ENCODE measurements at places on chromosomes 4 and X.

DNA sequence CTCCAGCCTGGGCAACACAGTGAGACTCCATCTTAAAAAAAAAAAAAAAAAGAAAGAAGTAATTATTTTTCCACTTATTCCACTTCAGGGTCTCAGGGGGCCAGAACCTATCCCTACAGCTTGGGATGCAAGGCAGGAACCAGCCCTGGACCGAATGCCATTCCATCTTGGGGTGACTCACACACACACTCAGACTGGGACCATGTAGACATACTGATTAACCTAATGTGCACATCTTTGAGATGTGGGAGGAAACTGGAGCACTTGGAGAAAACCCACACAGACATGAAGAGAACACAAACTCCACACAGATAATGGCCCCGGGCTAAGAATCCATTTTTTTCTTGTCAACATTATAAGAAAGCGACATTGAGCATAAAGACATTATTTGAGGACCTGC, 132.5 kb downstream of the PTTG2 start:
- no peak for DNase-seq

DNA sequence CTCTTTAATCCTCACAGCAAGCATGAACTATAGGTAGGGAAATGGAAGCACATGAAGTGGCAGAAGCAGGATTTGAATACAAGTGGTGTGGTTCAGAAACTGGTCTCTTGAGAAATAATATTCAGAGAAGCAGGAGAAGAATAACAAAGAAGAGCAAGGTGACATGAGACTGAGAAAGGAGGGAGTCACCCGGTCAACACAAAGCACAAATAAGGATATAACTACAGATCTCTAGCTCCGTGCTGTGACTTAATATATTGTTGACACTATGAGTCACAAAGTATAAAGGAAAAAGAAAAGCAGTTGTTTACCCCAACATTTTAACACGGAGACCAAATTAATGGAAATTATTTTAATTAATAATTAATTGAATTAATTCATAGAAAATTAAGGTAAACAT, 204.5 kb downstream of the CPE start:
- no peak for DNase-seq

GRCh38 chrX:70052895-70053615, 3.3 kb upstream of the AWAT2 start:
- no peak for DNase-seq

DNA sequence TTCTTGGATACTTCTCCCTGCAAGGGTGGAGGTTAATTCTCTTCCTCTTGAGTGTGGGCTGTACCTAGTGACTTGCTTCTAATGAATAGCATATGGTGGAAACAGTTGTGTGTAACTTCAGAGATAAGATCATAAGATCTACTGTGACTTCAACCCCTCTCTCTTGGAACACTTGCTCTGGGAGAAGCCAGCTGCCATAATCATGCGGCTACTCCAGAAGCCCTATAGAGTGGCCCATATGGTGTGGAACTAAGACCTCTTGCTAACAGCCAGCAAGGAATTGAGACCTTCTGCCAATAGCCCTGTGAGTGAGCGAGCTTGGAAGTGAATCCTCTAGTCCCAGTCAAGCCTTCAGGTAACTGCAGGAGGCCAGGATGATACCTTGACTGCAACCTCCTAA, 81.1 kb downstream of the RBMX2 start:
- no peak for DNase-seq

DNA sequence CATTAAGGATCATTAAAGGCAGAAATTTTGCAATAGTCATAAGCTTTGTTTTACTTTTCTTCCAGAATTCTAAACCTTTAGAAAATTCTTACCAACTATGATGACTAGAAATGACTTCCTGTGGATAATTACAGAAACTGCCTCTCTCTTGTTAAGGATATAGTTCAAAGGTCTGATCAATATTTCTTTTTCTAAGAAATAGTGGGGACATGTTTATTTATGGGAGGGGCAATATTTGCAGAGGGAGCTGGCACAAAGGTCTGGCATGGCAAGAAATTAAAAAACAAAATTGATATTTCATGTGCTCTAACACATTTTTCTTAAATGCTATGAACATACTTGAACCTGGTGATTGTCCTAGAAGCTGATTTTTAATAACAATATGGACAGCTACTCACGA, 448.9 kb downstream of the KCTD8 start:
- DNase-seq: no peak

DNA sequence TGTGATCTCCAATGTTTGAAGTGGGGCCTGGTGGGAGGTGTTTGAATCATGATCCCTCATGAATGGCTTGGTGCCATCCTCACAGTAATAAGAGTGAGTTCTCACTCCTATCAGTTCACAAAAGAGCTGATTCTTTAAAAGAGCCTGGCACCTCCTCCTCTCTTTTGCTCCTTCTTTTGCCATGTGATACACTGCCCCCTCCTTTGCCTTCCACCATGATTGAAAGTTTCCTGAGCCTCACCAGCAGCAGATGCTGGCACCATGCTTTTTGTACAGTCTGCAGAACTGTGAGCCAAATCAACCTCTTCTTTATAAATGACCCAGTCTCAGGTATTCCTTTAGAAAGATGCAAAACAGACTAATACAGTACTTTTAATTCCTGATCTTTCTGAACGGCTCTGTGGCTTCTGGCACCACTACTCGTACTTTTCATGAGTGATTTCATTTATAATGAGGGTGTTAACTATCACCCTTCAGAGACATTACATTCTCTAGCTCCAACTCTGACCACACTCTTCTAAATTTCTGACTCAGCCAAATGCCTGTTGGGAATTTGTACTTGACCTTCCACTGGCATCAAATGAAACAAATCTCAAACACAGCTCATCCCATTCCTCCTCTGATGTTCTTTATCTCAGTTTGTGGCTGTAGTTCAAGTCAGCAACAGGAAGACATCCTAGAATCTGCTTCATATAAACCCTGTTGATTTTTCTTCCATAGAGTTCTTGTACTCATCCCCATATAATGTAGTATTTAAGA, 4.2 kb downstream of the UFSP2 start:
- no peak for DNase-seq

DNA sequence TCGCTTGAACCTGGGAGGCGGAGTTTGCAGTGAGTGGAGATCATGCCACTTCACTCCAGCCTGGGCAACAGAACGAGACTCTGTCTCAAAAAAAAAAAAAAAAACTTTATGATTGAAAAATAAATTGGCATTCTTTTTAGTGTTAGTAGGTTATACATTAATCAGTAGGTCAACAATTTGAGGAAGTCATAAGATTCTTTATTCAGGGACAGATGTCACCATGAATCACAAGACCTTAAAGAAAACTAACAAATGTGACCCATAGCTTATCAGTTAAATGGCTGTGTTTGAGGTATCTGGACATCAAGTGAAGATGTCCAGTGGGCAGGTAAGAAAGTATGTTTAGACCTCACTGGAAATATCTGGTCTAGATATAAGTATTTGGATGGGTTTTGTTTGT, 9.3 kb upstream of the PRMT9 start:
- no peak for DNase-seq

DNA sequence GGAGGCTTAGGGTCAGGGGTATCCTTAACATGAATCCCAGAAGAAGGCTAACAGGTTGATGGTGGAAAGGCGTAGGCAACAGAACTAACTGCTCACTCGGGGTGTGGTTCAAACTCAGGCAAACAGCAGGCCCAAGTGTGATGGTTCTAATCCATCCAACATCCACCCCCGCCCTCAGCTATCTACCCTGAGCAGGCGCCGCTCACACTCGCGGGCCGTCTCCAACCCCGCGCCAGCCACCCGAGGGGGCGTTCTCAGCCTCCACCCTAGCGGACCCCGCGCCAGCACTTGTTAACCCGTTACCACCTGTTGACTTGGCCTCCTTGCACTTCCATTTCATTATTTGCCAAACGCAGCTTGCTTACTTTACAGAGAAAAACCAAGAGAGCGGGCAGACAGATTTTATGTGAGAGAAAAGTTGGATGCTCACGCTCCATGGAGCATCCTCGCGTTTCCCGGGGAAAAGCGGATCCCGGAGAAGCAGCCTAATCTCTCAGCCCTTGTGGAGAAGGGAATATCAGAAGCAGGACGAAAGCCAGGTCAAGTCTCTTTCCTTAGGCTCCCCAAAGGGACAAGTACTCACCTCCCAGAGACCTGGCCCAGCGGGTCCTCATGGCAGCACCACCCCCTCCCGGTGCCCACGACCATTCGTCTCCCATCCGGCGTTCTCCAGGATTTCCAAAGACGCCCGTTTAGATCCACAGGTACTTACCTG, 773 bp downstream of the SNCA start:
- no peak for DNase-seq

- DNase-seq: no peak
Observed at GRCh38 chr4:42596918-42597317, 60.0 kb downstream of the ATP8A1 start.

DNA sequence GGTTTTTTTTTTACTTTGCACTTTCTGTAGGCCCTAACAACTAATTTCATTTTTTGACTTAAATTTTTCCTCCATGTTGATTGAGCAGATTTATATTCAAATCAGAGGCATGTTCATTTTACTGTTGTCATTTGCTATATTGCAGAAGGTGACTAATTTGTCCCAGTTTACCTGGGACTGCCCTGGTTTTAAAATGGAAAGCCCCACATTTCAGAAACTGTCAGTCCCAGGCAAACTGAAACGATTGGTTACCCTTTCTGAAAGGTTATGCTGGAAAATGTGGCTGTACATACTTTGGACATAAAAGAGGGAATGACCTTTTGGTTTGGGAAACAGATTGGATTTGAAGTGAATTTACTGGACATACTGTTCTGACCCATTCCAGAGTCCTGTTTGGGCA, 160.0 kb downstream of the SPCS3 start:
- no peak for DNase-seq

DNA sequence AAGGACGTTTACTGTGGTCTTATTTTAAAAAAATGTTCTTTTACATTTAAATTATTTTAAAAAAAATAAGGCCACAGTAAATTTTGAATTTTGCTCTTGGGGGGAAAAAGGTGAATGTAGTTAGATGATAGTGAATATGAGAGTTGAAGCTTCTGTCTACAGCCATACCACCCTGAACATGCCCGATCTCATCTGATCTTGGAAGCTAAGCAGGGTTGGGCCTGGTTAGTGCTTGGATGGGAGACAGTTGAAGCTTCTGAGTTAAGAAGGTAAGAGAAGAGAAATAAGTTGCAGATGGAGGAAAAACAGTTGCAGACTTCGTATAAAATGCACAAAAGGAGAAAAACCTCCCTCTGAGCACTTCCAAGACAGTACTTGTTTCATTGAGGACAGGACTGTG, 115.6 kb upstream of the NR3C2 start:
- DNase-seq: no peak

Data from H4 (cell line).